ENCODE measurements at places on chromosomes 4 and X.

DNA sequence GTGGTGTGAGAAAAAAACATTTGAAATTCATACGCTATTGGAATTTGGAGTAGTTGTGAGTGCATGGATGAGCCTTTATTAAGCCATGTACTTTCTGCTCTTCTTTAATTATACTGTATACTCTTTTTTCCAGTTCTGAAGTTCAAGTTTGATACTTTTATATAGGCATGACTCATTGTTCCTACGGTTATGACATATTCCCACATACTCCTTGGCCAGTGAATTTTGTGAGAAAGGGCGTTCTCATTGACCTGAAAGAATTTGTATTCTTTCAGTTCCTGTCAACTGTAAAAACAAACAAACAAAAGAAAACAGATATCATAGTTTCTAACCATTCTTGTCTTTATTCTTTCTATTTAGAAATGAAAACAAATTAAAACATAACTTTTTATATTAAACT lies 407.3 kb downstream of the MAPK10 start:
- DNase-seq: peak; percentile 28

DNA sequence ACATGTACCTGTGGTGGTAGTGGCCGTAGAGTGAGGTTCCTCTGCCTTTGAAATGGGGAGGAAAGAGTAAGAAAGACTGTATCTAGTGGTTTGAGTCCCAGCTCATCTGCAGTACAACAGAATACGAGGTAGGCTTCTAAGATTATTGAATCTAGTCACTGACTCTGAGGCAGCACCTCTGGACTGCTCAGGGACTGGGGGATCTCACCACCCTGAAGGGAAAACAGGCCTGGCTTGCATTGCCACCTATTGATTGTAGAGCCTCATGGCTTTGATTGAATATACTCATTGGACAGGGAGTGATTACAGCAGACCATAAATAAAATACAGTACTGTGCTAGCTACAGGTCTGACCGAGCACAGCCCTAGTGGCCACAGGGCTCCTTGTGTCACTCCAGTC lies 50.5 kb downstream of the GPR174 start:
- DNase-seq: no peak

- no peak for DNase-seq
Measured at GRCh38 chr4:5640096-5640495, 68.3 kb downstream of the EVC2 start.

DNA sequence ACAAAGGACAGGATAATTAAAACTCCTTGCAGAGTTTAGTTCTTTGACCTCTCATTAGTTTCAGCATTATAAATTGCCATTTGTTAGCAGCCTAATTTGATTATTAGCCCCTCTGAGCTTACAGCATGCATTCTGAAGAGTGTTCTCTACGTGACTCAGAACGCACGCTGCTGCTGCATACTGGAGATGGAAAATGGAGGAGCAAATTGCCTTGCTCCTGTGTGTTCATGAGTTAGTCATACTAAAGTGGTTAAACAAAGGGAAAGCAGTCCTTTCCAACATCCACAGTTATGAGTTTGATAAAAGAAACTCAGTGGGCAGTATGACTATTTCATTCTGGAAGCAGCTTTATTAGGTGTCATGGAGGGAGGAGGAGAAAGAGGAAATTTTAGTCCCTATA lies 922.5 kb downstream of the RPA4 start:
- peak; percentile 22 for DNase-seq

DNA sequence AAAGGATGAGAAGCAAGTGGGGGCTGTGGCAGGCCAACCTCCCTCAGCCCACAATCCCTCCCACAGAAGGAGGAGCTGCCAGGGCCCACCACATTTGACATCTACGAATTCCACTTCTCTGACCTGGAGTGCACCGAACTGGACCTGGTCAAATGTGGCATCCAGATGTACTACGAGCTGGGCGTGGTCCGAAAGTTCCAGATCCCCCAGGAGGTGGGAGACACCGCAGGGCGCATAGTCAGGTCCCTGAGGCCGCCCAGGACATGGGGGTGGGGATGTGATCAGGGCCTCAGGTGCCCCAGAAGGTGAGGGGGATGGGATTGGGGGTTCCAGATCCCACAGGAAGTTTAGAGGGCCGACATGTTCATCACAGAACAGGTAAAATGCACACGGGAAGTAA lies 13.7 kb downstream of the ATP5ME start:
- DNase-seq: no peak

- no peak for DNase-seq
Measured at GRCh38 chr4:70192895-70193294, 2.6 kb upstream of the ODAM start.

- DNase-seq: no peak
Measured at GRCh38 chr4:67615119-67615518, 56.6 kb downstream of the STAP1 start.

GRCh38 chr4:73740353-73740778 lies at the start of gene CXCL8:
Gene CXCL8 (plus strand): TSS chr4:73740569. CDS start chr4:73740659, 90 bp downstream.
- DNase-seq: peak; percentile 93
